ENCODE measurements at places on chromosomes 11 and 22.

DNA sequence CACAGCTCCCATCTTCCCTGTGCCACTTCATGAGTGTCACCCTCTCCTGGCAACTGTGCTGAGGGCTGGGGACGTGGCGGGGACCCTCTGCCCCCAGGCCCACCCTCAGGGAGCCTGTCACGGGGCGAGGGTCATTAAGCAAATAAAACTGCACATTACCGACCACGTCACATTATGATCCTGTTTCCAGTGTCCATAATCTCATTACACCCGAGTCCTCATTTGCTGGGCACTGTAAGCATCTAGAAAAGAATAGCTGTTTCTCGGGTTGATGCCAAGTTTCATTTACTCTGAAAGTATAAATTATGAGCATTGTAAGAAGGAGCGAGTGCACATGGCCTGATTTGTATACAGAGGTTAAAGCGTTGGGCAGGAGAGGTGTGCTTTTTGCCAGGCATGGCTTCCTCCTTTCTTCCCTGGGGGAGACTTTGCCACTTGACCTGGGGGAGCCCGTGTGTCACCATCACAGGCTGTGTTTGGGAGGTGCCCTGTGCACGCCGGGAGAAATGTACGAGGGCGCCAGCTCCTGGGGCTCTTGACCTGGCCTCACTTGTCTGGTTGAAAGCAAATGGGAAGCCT, 50.5 kb downstream of the LRP5 start:
- DNase-seq: no peak

DNA sequence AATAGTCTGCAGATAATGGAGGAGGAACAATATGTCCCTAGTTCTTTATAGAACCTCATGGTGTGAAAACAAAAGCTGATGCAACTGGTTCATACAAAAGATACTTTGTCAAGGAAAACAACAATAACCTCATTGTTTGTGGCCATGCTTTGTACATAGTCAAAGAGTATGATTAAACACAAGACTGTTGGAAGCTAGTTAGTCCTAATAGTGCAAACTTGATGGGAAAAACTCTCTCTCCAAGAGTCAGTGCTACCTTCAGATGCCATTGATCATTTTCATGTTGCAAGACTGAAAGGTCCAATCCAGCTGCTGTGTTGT, 20.1 kb upstream of the PLAAT2 start:
- no peak for DNase-seq

DNA sequence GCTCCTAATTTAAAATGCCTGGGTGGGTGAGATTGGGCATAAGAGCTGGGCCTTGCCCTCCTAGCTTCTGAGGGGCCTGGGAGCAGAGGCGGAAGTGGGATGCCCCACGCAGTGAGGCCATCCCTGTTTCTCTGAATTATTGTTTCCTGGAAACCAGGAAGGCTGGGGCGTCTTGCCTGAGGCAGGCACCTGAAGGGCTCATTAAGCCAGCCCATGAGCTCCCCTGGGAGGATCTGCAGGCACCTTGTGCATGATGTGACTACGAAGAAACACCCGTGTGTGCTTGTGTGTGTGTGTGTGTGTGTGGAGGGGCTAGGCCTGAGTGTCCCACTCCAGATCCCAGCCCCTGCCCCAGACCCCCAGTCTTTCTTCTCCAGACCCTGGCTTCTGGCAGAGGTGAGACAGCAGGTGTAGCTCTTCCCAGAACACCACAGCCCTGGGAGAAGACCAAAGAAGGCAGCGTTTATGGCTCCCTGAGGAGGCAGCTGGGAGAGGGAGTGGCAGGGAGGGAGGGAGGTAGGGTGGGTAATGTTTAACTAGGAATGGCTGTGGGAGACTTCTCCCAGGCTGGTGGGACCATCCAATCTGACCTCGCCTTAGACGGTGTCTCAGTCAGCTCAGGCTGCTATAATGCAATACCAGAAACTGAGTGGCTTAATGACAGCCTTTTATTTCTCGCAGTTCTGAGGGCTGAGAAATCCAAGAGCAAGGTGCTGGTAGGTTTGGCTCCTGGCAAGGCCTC, 2.1 kb upstream of the BATF2 start:
- no peak for DNase-seq

DNA sequence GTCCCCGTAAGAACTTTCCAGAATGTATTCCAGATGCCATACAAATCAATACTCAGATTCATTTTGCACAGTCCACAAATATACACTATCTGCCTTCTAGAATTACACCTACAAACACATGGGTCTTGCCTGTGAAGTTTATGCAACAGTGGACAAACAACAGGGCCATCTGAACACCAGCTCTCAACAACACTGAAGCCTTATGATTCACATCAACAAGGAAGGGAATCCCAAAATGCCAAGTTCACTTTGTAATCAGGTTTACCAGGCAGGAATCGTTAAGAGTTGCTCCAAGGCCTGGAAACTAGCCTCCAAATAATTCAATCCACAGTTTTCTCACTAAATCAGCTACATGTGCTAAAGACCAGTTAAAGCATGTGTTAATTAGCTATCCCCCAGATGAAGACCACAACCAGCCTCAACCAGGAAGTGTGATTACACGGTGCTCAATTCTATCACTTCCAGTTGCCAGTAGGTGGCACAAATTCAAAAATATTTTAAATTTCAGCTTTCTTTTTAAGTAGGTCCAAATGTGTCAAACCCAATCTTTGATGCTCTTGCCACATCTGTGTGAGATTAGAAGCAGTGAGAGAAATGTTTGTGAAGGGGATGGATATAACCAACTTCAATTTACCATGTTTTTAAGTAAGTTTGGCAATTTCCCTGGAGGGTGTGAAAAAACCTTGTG, 139.1 kb upstream of the BDNF start:
- DNase-seq: peak; percentile 18

DNA sequence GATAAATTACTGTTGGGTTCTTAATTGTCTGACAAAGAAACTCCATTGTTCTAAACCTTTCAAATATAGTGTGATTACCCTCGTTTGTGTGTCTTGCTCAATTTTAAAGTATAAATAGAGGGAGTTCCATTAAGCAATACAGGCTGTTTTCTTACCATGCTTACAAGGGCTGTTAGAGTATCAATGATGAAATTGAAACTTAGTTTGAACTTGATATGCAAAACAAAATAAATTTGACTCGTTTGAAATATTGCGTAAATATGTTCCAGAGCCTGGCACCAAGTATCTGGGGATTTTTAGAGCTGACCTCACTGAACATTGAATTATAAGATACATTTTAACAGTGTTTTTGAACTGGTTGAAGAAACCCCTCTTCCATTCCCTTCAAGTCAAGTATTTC, 31.7 kb downstream of the TEAD1 start:
- DNase-seq: no peak

GRCh38 chr11:33847251-33847650, 44.6 kb downstream of the LMO2 start:
- DNase-seq: no peak

DNA sequence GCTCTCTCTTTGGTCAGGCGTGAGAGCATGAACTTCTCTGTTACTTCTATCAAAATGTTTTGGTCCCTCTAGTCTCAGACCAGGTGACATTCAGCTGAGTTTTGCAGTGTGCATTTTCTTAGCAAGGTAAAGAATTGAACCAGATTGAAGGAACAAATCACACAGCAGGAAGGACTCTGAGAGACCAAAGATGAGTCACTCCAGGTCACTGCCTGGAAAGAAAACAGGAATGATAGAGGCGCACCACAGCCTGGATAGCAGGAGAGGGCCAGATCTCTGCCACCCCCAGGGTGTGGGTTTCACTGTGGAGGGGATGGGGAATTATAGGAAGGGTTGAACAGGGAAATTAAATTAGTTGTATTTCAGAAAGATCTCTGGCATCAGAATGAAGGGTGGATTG, 788.3 kb downstream of the NTM start:
- no peak for DNase-seq

DNA sequence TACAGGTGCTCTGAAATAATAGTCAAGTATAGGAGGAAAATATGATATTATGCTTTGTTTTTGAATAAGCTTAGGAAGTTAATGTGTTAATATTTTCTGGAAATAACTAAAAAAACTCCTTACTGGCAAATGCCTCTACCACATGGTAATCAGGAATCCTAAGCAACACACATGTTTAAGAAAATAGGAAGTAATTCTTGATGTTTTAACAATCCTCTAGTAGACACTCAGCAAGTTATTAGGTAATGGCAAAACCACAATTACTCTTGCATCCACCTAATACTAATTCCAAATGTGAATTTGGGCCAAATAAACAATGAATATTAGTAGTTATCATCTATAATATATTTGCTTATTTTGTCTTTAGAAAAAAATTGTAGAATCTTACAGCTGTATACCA, 53.6 kb downstream of the SLC35F2 start:
- DNase-seq: no peak

- DNase-seq: peak; percentile 49
Measured at GRCh38 chr22:49880281-49880680, 26.6 kb downstream of the ZBED4 start.

- no peak for DNase-seq
Measured at GRCh38 chr11:94632356-94632755, 65.2 kb downstream of the PIWIL4 start.

DNA sequence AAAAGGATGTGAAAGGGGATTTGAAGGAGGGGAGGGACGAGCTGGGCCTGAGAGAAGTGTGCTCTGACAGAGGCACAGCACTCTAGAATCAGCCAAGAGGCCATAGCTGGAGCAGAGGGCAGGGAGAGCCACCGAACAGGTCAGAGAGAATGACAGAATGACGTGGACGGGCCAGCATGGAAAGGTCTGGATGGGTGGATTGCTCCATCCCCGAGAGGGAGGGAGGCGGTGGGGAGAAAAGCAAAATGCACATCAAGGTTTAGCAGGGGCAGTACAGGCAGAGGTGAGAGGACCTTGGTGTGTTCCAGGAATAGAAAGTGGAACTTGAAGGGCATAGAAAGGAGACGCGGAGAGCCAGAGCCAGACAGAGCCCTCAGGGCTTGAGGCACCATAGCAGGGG, 6.9 kb downstream of the PMM1 start:
- DNase-seq: no peak

GRCh38 chr11:132028380-132029240, 658.2 kb downstream of the NTM start:
- peak; percentile 36 for DNase-seq

DNA sequence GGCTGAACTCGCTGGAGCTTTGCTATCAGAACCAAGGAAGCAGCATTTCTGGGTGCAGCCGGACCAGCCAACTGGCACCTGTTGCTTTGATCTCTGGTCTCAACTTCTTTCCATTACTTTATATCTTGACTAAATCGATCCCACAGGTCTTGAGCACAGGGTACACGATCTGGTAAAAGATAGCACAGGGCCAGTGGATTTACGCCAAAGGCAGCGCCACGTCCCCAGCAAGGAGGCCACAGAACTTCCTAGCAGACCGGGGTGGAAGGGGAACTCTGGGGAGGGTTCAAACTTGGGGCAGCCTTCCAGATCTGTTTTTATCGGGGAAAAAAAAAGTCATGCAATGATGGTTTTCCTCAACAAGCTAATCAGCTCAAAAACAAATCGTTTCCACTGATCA, 14.0 kb downstream of the VPS37C start:
- no peak for DNase-seq

- peak; percentile 69 for DNase-seq
Measured at GRCh38 chr11:134592391-134592990, 180.4 kb upstream of the B3GAT1 start.

DNA sequence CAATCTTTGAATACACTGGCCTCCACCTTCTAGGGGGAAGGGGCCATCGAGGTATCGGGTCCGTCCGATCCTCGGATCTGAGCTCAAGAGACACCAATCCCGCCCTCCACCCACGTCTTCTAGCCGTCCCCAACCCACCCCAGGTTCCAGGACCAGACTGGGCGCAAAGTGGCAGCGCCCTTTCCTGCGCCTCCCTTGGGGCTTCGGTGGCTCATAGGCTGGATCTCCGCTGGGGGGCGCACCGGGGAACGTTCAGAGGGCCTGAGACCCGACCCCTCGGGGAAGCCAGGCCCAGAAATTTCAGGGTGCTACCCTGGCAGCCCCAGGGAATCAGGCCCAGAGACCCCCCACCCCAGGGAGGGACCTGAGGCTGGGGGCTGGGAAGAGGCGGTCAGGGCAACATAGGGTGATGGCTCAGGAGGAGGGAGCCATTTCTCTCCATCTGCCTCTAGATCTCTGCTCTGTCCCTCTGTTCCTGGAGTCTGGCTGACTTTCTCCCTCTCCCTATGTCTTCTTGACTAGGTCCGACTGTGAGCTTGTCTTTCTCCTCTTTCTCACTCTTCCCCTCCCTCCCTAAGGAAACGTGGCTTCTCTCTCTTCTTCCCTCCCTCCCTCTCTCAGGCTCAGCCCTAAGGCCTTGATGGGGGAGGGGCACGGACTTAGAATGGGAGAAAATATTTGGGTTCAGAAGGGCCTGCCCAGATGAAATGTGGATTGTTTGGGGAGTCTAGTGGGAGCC, 1.1 kb downstream of the CREB3L1 start:
- peak; percentile 76 for DNase-seq

GRCh38 chr11:119052163-119052814, 4.7 kb downstream of the HYOU1 start:
- DNase-seq: no peak

GRCh38 chr11:14340721-14341120, 18.3 kb downstream of the RRAS2 start:
- DNase-seq: peak; percentile 38

DNA sequence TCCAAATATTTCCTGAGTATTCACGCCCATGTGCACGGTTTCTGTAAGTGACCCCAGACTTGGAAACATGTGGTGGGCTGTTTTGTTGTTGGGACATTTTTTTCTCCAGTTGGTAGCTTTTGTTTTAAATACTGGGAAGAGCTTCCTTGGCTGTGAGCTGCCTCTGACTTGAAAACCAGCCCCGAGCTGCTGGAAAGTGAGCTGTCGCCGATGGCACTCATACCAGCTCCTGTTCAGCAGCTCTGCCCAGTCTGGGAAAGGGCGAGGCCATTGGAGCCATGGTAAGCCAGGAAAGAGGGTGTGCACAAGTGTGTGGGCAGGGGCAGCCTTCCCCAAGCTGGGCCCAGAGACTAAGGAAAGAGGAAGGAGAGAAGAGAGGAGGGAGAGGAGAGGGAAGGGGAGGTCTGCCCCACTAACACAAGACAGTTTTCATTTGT, 3.2 kb upstream of the FLI1 start:
- DNase-seq: no peak

GRCh38 chr11:69956669-69957190, 121.4 kb upstream of the ANO1 start:
- no peak for DNase-seq

DNA sequence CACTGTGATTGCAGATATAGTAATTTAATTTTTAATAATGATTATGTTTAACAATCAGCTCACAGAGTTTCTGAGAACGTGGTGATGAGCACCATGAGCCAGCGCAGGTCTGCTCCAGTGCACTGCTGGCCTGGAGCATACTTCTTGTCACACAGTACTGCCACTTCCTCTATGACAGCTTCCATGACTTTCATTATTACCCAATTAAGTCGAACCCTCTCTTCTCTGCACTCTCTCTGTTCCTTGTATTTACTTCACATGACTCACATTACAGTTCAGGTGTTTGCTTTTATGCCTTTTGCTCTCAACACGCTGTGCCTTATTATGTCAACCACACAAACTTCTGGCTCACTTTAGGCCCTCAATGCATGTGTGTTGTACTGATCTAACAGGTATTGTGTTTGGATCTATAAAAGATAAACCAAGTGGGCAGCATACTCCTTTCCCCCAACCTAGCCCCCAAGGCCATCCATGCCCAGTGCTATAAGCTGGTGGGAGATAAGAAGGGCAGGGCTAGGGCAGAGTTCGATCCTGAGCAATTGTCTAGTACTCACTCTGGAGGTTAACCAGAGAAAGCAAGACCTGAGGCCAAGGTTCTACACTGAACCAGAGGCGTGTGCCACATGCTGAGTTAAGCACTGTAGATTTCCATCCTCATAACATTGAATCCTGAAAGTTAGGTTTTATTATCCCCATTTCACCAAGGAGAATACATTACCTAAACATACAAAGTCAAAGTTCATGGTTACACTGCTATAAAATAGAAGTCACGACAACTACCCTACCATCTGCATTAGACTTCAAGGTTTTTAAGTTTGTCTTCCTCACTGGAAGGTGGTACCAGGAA, 356.5 kb downstream of the INSC start:
- no peak for DNase-seq

Measured in iPS-NIHi11 (cell line).